ENCODE measurements at places on chromosomes 3 and 15.

DNA sequence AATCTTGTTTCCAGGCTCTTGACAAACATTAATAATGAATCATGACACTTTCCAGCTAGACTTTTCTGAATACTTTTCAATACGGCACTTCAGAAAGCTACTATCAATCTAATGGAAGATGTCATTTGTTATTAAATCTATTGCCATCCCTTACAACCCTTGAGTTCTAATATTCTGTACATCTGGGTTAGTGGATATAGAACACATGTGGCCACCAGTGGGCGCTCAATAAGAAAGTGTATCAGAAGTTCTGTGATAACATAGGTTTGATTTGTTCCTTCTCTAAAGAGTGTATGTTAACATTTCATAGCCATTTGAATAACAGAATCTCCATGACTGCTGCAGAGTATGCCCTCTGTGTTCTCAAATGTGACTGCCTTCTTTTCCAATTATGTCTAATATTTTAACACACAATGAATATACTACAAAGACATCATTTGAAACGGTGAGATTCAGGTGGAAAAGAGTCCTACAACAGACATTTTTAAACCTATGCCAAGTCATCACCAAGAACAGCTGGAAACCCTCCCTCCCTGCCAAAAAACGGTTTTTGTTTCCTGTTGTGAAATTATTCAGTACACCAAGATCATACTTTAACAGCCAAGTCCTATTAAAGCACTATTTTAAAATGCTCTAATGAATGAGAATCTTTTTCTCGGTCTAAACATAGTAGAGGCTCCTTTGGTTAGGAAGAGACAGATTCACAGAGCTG, 22.2 kb downstream of the ALDH1A2 start:
- DNase-seq: peak; percentile 41

- no peak for DNase-seq
These were observed 363.5 kb upstream of the NECTIN3 start for GRCh38 chr3:110708156-110708555.

- no peak for DNase-seq
These were observed 29.7 kb downstream of the UBE2E2 start for GRCh38 chr3:23232854-23233253.

DNA sequence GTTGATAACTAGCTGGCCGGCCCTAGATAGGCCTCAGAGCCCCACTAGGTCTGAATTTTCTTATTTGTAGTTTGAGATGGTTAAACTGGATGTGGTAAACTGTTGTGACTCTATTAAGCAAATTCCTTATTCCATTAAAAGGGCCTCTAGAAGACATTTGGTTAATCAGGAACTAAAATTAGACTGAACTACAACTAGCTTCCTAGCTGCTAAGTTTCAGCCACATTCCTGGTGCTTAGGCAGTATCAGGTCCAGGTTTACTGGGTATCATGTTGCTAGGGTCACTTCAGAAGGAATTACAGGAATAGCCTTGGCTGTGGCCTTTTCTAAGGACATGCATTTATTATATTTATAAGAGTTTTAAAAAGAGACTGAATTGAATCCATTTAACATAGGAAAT, 136.3 kb downstream of the PLD1 start:
- DNase-seq: no peak

GRCh38 chr3:173584093-173584837, 186.7 kb downstream of the NLGN1 start:
- no peak for DNase-seq

- no peak for DNase-seq
These were observed 19.5 kb downstream of the SETMAR start for GRCh38 chr3:4322635-4323034.

DNA sequence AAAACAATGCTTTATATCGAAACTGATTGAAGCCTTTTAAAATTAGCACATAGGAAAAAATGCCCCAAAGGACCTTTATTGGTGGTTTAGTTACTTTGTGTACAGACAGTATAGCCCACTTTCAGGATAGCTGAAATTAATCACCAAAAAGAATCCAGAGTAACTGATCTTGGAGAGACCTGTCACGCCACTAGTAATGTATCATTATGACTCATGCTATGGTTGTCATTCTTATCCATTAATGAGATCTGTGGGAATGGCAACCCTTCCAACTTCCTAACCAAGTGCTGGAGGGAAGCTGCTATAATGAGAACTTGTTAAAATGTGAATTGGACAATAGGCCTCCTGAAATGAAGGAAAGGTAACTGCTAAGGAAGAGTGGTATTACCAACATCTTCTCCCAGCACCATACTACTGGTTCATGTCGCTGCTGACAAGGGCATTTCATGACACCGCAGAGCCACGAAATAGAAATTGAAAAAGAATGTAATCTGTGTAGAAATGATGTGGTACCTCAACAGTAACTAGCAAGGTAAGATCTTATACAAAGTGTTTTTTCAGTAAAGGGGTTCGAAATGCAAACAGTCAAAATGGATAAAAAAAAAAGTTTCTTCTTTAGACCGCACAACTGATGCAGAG, 7.1 kb upstream of the EMC4 start:
- no peak for DNase-seq

GRCh38 chr15:78866803-78867202, 5.9 kb upstream of the MORF4L1 start:
- DNase-seq: no peak

DNA sequence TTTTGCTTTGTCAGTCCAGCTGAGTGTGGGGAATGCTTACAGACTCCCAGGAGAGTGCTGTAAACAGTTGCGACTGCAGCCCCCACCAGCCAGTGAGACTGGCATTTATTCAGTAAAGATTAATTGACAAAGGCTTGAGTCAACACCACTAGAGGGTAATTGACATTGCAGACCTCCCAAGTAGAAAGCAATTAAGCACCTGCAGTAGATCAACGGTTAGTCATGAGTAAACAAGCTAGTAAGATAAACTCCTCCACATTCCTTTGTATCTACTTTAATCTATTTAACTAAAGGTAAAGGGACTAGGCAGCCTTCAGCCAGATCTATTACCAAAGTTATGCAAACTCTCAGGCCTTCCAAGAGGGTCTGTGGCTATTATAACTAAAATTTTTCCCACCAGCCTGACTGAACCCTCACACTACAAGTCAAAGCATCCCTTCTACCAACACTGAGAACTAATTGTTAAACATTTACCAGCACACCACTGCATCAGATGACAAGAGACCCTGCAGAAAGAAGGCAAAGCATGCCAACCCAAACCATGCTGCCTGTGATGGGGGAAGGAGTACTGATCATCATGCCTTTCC, 30.5 kb upstream of the GALNT15 start:
- DNase-seq: no peak

GRCh38 chr3:5274091-5274490, 86.6 kb downstream of the EDEM1 start:
- no peak for DNase-seq

- no peak for DNase-seq
These were observed 26.7 kb upstream of the NDUFB4 start for GRCh38 chr3:120569222-120570057.

DNA sequence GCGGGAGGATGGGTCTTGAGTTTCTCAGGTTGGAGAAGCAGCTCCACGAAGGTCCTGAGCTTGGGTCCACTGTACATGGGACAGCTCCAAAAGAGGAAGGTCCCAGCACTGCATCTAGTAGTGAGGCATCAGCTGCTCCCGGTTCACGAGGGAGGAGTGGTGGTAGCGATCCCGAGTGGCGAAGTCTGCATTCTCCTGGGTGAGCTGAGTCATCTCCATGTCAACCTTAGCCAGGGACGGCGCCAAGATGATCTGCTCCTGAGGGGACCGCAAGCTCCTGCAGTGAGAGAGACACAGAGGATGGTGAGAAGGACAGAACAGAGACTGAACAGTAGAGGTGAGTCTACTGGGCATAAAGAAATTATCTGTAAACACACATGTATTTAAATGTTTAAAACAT, 28.0 kb upstream of the HEG1 start:
- DNase-seq: no peak

DNA sequence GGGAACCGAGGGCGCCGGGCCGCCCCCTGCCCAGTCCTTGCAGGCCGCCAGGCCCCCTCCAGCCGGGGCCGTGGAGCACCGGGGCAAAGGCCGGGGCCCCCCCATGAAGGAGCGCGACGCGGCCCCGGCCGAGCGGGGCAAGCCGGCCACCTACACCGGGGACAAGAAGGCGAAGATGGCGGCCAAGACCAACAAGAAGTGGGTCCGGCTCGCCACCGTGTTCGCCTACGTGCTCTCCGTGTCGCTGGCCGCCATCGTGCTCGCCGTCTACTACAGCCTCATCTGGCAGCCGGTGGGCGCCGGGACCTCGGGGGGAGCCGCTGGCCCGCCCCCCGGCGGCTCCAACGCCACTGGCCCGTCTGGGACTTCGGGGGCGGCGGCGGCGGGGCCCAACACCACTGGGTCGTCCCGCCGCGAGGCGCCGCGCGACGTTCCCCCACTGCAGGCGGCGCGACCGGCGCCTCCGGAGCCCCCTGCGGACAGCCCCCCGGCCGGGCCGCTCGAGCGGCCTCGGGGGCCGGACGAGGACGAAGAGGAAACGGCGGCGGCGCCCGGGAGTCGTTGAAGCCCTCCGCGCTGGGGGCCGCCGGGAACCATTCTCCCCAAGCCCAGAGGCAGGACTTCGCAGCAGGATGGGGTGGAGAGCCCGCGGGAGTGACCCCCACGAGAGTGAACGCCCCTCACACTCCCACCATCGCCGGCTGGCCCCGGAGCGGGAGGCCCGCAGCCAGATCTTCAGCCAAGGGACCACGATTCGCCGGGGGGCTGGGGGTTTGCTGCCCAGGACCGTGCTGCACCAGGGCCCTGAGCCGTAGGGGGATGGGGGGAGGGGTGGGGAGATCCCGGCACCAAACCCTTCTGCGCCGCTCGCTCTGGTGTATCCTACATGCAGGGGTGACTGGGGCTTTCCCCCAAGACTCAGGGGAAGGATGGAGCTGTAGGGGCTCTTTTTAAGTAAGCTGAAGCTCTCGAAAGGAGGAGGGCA, 753 bp downstream of the INAFM2 start:
- DNase-seq: peak; percentile 48

DNA sequence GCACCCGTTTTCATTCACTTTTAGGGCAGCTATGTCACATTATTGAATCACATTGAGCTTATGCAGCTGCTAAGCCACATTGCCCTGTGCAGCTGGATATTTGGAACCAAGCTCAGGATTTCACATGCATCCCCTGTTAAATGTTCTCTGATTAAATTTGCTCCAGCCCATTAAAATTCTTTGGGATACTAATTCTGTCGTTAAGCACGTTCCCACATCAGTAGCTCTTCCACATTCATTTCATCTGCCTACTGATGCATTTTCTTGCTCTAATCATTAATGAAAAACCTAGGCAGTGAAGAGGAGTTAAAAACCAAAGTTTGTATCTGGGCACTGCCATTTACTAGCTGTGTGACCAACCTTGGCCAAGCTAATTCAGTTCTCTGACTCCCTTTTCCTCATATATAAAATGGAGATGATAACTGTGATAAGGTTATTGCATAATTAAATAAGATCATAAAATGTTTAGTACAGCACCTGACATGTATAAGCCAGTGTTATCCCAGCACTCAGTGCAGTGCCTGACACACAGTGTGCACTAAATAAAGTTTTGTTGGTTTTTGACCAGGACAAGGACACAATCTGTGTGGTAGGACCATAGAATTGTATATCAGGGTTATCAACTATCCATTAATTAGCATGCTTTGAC, 222.2 kb upstream of the ATP11B start:
- DNase-seq: no peak

DNA sequence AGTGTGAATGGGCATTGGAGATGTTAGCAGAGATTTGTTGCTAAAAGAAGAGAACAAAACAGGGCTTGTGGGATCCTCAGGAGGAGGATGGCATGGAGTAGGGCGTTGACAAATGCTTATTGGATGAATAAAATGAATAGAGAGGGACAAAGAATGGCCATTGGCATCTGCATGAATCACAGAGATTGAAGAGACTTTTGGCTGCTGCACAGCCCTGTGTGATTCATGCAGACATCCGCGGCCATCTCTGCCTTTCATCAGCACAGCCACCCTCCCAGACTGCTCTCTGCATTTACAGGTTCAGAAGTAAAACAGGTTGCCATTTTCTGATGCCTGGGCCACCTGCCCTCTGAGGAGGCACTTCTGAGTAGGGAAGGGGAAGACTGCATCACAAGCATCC, 397.9 kb downstream of the EPHB1 start:
- no peak for DNase-seq

- DNase-seq: peak; percentile 63
These were observed at the start of gene THBS1 for GRCh38 chr15:39580485-39581241. Gene THBS1, plus strand, starts transcription at chr15:39581079. Its CDS starts 779 bp downstream, at chr15:39581858.

DNA sequence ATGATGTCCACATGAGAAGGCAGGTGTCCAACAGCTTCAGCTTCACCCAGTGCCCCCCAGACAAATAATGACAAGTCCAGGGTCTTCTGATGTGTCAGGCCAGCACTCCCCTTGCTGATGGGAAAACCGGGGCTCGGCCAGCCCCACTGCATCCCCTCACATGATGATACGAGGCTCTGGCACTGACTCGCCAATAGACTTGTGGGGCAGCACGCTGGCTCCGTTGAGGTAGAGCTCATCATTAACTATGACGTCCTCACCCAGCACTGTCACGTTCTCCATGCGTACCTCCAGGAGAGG, 2.1 kb upstream of the AMIGO3 start:
- no peak for DNase-seq

GRCh38 chr15:39145854-39146625, 434.8 kb upstream of the THBS1 start:
- no peak for DNase-seq

- DNase-seq: peak; percentile 12
These were observed 32.5 kb upstream of the ICE2 start for GRCh38 chr15:60511351-60512031.

- DNase-seq: no peak
These were observed 29.3 kb downstream of the CTSH start for GRCh38 chr15:78915341-78916087.

- DNase-seq: no peak
These were observed 14.5 kb downstream of the SRPRB start for GRCh38 chr3:133820129-133820528.

DNA sequence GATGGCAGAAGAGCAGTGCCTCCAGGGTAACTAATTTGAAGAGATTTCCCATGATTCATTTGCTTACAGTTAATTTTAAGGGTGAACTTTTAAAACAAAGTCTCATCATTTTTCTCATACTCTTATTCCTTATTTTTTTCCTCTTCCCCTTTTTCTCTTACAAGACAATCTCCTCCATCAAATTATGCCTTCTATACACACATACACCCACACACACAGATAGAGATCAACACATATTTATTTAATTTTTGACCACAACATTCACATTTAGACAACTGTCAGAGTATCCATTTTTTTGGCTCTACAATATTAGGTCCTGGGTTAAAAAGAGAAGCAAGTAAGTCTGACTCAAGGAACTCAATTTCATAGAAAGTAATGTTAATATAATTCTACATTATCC, 37.6 kb downstream of the AAGAB start:
- DNase-seq: no peak

GRCh38 chr3:2579206-2579605, 480.5 kb downstream of the CNTN4 start:
- DNase-seq: no peak

All from activated naive CD8-positive, alpha-beta T cell treated with anti-CD3 and anti-CD28 coated beads, Interleukin-2, amount 50 U/mL, for 24 hours (primary cell).